ENCODE measurements at places on chromosomes 11 and 22.
A peak's percentile ranks its signal among the peaks of the same experiment; 100 is the strongest.

DNA sequence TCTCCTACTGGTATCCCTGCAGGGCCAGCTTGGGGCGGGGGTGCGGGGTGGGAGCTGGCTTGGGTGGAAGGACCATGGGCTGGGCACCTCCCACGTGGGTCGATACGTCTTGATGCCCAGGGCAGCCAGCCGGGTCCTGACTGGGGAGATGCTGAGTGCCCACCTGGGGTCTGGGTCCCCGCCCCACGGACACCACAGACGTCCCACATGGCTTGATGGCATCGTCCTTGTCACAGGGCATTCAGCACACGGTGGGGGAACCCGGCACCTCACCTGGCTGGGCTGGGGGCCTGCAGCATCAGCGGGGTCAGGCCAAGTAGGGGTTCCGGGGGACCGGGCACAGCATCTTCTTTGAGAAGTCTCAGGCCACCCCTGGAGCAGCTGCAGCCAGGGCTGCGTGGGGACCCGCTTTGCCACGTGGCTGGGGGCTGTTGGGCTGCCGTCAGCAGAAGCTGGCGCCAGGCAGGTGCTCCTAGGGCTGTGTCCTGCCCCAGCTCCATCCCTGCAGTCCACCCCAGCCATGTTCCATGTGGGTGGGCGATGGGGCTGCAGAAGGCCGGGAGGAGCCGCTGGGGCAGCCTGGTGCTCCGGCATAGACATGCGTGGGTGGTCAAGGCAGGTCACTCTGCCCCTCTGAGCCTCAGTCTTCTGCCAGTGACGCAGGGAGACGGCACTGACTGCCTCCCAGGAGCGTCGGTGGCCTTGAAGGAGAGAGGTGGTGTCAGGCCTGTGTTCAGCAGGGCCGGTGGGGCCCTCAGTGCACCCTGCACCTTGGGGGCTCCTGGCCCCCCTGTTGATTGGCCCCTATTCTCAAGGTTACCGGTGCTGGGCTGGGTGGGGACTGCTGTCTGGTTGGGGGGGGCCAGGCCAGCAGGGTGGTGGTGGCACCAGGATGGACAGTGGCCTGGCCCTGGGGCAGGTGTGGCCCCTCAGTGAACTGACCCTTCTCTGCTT, 8.4 kb downstream of the SELENOO start:
- DNase-seq, result no peak

DNA sequence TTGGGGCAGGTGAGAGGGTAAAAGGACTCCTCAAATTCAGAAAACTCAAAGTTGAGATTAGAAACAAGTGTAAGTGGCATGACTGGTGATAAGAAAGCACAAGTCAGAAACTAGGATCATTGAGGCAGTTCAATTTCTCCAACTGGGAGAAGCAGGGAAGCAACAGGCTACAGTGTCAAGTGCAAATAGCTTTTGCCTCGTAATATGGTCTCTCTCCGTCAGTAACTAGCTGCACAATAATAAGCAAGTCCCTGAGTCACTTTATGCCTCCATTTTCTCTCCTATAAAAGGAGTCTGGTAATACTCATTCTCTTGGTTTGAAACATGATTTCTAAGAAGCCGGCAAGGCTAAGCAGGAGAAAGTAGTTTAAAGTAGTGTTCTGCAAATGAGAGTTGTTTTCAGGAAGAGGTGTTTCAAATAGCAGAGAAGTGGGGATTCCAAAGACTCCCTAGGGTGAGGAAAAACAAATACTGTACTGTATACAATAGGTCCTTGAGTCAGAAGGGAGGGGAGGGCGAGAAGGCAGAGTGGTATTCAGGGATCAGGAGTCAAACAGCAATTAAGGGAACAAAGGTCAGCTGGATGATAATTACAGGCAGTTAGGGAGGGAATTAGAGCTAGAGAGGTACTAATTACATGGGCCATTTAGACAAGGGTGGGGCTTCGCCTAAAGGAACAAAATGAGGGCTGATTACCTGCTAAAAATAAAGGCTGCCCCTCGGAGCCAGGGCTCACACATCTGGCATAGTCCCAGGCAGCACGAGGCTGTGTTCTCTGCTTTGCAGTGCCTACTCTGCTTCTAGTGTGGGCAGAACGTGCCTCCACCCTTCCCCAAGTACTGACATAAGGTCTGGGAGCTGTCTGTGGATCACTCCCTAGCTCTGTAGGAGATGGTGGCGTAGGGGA, 96.0 kb upstream of the BDNF start:
- peak; percentile 97 for DNase-seq

DNA sequence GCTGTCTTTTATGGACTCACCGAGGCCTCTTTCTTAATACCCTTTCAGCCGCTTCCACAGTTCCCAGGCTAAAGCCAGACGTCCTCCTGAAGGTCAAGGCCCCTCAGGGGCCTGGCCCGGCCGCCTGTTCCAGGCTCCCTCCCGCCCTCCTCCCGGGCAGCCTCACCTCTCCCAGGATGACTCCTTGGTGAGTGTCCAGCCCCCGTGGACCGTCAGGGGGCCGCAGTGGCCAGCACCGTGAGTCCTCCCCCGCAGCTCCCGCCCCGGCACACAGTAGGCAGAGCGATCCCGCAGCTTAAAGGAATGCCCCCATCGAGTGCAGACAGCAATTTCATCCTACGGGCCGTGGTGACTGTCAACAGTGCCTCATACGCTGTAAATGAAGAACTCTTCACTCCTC, 32.9 kb downstream of the ELFN2 start:
- no peak for DNase-seq

DNA sequence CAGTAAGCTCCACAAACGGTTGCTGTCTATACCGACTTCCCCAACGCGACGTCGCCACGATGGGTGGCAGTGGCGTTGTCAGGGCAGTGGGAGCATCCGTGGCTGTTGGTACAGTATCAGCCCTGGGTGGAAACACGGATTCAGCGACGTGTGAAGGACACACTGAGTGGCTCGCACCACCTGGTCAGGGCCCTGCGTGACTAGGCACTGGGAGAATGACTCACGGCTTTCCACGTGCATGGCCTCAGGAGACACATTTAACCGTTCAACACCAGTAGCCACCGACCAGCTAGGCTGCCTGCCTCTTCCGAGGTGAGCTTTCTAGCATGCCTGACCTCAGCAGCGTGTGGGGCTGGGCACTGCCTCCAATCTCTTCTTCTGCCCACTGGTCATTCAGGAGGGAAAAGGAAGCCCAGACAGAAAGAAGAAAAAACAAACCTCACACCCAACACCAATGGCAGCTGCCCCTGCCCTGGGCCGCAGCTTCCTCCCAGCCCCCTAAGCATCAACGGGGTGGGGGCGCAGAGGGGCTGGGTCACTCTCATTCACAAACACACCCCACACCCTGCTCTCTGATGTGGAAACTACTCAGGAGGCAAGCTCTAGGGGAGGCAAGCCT, 59.0 kb downstream of the MYH9 start:
- DNase-seq, result peak; percentile 20

GRCh38 chr22:48951836-48952235, 875.8 kb downstream of the BRD1 start:
- DNase-seq, result no peak

DNA sequence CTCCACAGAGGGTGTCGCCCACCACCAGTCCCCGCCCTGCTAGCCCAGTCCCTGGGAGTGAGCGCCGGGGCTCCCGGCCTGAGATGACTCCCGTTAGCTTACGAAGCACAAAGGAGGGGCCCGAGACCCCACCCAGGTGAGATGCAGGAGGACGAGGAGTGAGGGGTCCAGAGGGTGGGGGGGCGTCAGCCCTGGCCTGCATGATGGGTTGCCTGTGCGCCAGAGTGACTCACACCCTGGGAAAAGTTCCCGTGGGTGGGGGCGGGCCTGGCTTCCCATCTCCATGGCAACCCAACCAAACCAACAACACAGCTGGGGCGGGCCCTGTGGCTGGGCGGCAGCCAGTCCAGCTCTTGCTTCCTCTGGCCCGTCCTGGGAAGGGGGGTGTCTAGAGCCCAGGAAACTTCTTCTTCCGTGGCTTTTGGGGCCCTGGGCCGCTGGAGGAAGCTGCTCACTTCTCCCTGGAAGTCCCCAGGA, 4.5 kb downstream of the GAS2L1 start:
- peak; percentile 93 for DNase-seq

- peak; percentile 4 for DNase-seq
Observed at GRCh38 chr11:22778642-22779041, 51.0 kb downstream of the SVIP start.

GRCh38 chr11:89516496-89516895, 25.3 kb upstream of the NOX4 start:
- peak; percentile 2 for DNase-seq

DNA sequence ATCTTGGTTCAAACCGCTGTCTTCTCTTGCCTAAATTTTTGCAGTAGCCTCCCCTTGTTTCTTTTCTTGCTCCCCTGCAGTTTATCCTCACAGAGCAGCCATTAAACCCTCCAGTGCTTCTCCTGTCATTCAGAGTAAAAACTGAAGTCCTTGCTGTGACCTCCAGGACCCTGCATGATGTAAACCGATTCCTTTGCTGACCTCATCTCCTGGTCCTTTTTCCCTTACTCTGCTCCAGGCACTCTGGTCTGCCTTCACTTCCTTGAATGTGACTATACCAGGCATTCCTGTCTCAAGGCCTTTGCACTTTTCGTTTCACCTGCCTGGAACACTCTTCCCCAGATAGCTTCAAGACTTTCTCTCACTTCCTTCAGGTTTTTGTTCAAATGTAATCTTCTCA, 152.0 kb downstream of the WNT11 start:
- DNase-seq, result no peak

GRCh38 chr11:68302670-68303069, 9.7 kb upstream of the LRP5 start:
- DNase-seq, result peak; percentile 99

- no peak for DNase-seq
Observed at GRCh38 chr11:130092661-130093060, 23.0 kb downstream of the APLP2 start.

- DNase-seq, result no peak
Observed at GRCh38 chr11:38460896-38461295, 1862.9 kb upstream of the RAG2 start.

DNA sequence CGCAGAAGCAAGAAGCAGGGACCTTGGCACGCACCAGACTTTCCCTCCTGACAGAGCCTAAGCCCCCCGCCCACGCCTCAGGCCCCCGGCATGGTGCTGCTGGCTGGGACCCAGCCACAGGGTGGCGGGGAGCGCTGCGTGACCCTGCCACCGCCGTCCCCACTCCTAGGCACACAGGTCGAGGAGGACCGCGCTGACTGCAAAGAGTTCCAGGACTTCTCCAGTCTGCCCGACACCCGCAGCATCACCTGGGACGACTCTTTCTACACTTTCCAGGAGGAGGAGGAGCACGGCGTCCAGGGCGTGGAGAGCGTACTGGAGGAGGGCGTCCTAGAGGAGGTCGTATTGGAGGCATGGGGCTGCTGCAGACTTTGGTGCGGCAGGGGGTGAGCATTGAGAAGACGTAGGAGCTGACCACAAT, 103.7 kb downstream of the TRIM51G start:
- no peak for DNase-seq

DNA sequence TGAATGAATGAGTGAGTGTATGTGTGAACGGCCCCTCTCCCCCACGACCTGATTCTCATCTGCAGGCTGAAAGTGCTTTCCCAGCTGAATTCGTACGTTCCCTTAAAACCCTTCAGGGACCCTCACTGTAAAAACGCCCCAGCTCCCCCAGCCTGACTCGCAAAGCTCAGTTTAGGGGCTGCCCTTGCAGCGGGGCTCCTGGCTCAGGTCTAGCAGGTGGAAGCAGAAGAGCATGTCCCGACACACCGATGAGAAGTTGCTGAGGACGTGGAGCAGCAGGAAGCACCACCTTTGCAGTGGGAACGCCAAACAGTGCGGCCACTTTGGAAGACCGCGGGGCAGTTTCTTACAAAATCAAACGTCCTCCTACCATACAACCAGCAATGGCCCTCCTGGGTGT, 3.6 kb upstream of the MRPL23 start:
- no peak for DNase-seq

GRCh38 chr11:12053606-12054361, 45.4 kb upstream of the DKK3 start:
- peak; percentile 42 for DNase-seq

DNA sequence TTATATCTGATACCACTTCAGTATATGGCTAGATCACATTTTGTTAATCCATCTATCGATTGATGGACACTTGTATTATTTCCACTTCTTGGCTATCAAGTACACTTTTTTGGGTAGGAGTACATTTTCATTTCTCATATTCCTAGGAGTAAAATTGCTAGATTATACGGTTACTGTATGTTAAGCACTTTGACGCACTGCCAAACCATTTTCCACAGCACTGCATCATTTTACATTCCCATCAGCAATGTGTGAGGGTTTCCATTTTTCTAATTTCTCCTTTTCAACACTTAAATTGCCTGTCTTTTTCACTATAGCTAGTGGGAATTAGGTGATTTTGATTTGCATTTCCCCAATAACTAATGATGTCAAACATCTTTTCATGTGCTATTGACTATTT, 179.3 kb upstream of the B3GAT1 start:
- DNase-seq, result no peak

- DNase-seq, result peak; percentile 62
Observed at GRCh38 chr22:45645526-45646414, 25.9 kb upstream of the ATXN10 start.

GRCh38 chr11:2825261-2825888, 60.2 kb downstream of the CDKN1C start:
- no peak for DNase-seq

GRCh38 chr11:121595717-121596161, 143.0 kb upstream of the SORL1-AS1 start:
- no peak for DNase-seq

DNA sequence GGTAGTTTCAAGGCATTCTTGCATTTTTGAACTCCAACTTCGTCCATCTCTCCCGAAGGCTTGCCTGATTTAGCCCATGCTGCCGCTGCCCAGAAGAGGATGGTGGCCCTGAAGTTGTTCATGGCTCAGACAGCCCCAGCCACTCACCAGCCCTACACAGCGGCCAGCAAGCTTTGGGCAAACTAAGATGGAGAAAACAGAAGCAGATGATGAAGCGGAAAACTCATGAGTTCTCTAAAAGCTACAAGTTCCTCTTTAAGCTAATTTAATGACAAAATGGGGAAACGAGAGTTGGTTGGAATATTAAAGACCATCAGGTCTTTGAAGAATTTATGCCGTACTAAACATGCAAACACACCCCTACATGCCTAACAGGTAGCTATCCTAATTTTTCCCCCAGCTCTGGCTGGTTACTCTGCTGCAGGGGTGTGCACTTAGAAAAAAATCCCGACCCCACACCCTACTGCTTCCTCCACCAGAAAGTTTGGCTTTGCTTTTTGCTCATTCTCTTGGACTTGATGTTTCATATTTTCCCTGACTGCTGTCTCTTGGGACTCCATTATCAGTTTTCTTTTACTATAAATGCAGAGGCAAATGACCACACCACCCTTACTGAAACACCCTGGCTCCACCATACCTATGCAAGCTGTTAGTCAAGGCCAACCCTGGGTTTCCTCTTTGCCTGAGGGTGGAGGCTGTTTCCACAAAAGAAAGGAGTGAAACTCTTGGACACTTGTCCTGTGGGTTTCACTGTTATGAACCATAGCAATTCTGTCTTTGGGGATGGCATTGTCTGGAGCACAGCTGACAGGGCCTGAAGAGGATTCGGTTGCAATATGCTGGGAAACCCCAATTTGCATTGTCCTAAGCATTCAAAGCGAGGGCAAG, at the start of gene MPEG1:
Gene MPEG1 (minus strand): TSS at position 184 of the 888 bp plus-strand sequence. CDS start 62 bp downstream, at position 122.
- no peak for DNase-seq

All from small intestine (tissue), 16 donors.